ENCODE measurements at places on chromosomes 1 and 21.

GRCh38 chr1:75502776-75503175, 108.1 kb downstream of the SLC44A5 start:
- no peak for DNase-seq

DNA sequence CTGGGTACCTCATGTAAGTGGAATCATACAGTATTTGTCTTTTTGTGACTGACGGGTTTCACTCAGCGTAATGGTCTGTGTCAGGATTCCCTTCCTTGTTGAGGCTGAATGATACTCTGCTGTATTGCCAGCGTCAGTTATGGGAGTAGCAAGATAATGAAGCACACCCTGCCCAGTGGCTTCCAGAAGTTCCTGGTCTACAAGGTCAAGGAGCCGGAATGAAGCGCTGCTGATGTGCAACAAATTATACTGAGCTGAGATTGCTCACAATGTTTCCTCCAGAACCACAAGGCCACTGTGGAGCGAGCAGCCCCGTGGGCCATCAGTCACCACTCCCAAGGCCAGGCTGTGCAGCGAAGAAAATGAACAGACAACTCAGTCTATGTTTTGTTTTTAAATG, 24.0 kb upstream of the TDRD10 start:
- no peak for DNase-seq

DNA sequence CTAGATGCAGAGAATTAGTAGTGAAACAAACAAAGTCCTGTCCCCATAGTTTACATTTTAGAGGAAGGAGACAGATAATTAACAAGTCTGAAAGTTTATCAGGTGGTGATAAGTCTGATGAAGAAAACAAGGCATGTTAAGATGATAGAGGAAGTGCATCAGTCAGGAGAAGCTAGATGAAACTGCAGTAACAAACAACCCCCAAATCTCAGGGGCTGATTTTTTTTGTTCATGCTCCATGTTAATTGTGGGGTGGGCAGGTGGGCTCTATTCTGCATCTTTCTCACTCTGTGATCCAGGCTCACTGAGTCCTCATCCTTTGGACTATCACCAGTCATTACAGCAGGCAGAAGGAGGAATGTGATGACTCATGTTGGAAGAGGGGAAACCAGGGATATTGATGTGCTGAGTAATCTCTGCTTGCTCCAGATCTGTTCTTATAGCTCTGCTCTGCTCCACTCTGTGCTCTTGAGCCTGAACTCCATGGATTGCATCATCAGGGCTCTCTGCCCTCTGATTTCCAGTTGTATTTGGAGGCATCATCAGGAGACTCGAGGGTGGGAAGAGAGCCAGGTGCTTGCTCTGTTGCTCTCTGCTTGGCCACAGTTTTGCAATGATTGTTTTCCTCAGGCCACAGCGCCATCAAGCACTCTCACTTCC, 166.9 kb downstream of the IER5 start:
- DNase-seq = peak; percentile 86

GRCh38 chr1:180094705-180095295, 59.9 kb upstream of the QSOX1 start:
- no peak for DNase-seq

DNA sequence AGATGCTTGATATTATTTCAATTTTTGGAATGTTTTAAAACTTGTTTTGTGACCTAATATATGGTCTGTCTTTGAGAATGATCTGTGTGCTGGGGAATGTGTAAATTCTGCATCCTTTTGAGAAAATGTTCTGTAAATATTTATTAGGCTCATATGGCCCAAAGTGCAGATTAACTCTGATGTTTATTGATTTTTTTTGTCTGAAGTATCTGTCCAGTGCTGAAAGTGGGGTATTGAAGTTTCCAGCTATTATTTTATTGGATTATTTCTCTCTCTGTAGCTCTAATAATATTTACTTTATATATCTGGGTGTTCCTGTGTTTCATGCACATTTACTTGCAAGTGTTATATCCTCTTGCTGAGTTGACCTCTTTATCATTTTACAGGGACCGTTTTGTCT, 1397.2 kb downstream of the PLA2G4A start:
- no peak for DNase-seq

- no peak for DNase-seq
These were observed 54.9 kb upstream of the RAP1GAP start for GRCh38 chr1:21724098-21724497.

- no peak for DNase-seq
These were observed 34.3 kb downstream of the GPR137B start for GRCh38 chr1:236176337-236177336.

GRCh38 chr21:43975469-43976098, 36.5 kb upstream of the TRAPPC10 start:
- peak; percentile 17 for DNase-seq

DNA sequence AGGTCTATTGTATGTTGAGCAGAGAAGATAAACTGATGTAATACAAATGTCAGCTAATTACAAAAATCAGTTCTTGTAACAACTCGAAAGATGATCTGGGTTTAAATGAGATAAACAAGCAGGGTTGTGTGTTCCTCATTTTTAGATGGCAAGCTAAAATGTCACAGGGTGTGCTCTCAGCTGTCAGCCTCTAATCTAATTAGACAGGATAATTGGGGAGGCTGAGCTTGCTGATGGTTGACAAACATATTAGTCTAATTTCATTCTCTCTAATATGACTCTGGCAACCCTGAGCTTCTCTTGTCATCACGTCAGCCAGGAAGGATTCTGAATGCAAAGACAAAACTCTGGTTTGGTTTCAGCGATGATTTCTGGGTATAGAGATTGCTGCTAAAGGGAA, 335.3 kb upstream of the KAZN start:
- no peak for DNase-seq

- no peak for DNase-seq
These were observed 7.6 kb downstream of the SAMSN1 start for GRCh38 chr21:14538483-14538882.

DNA sequence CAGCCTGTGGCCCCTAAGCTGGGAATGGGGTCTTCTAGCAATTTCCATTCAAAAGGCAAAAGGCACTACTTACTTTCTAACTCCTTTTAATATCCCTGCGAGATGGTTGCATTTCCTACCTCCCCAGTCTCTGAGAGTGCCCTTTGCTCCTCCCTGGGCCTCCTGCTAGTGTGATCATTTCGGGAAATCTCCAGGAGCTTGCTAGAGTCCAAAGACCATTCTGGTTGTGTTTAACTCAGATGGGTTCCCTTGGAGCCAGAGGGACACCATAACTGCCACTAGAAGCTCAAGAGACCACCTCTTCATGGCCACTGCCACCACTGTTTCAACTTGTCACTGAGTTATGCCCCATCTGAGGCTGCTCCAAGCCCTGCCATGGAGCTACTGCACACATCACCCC, 34.4 kb upstream of the CYP4B1 start:
- DNase-seq = no peak

GRCh38 chr1:207882692-207883091, 28.2 kb downstream of the CD34 start:
- DNase-seq = no peak

DNA sequence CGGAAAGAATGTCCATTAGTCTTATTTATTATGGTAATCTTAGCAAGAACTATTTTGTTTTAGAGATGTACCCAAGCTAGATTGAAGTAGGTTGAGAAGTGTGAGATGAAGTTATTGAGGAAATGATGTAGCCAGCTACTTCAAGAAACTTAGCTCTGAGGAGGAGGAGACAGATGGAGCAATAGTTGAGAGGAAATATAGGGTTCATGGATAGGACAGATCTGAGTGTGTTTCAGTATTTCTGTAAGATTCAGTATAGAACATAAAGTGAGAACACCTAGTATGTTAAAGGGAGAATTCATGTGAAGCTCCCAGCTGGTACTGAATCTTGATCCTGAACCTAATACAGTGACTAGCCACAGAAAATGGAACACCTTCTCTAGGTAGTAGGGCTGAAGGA, 28.9 kb downstream of the TSNAX start:
- no peak for DNase-seq

- no peak for DNase-seq
These were observed 62.9 kb downstream of the TBX19 start for GRCh38 chr1:168343566-168343965.

DNA sequence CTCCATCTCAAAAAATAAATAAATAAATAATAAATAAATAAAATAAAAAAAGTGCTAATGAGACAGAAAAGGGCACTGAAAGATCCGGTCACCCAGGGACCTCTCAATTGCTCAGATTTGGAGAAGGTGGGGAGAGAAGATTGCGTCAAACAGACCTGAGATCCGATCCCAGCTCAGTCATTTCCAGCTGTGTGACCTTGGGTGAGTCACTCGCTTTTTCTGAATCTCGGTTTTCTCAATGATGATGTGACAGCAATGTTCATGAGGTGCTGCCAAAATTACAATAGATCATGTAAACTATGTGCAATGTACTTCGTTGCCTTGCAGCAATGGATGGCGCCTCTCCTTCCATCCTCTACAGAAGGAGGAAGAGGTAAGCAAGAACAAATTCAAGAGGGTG, 11.1 kb upstream of the MEF2D start:
- no peak for DNase-seq

DNA sequence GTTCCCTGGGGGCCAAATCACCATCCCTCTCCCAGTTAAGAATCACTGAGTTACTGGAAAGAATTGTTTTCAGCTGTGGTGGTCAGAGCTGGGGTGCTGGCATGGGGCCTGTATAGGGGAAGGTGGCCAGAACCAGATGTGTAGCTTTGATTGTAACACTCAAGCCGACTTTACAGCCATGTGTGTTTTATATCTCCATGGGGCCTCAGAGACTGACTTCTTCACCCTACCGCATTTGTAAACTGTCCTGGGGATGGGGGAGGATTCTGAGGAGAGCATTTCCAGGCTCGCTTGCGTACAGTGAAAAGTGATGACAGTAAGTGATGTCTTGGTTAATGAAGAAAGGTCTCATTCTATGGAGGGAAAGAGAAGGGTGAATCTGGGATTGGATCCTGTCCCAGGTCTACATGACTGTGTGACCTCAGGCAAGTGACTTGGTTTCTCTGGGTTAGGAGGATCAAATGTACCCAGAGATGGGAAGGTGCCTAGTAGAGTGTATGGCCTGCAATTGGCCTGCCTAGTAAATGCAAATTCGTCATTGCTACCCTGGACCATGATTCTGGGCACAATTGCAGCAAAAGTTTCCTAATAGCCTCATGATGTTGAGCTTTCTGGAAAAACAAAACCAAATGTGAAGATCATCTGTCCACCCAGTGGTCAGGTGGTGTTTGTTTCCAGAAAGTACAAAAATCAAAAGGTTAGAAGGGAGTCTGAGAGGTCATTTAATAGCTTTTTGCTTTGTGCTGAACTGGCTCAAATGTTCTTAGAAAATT, 49.7 kb upstream of the RCC2 start:
- DNase-seq = no peak

GRCh38 chr1:206023695-206024094, at the start of gene CTSE:
TSS of gene CTSE (minus strand) at chr1:206023895. CDS start at chr1:206023791, 104 bp downstream.
- no peak for DNase-seq

GRCh38 chr1:174028495-174028894, 6.3 kb upstream of the RC3H1 start:
- DNase-seq = no peak

- no peak for DNase-seq
These were observed 55.1 kb downstream of the OVGP1 start for GRCh38 chr1:111372336-111372965.

DNA sequence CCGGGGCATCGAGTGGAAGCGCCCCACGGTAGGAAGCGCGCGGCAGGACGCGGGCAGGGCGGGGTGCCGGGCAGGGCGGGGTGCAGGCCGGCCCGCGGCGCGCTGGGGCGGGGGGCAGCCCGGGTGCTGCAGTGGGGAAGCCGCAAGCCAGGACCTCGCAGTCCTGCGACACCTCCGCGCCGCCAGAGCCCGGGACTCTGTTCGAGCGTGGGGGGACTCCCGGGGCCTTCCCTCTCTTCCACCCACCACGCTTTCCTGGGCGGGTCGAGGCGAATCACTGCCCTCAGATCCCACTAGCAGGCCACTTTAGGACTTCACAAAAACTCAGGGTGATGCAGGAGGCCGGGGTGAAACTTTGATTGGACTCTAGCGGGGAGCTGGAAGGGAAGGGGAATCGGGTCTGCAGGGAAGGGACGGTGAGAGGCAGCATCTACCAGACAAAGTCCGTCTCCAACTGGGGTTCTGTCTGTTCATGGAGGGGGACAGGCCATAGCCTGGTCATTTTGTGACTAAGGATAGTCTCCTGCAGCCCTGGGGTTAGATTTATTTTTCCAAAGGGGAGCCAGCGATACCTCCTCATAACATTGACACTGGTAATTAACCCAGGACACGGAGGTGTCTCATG, 623 bp downstream of the CAPN2 start:
- DNase-seq = no peak

DNA sequence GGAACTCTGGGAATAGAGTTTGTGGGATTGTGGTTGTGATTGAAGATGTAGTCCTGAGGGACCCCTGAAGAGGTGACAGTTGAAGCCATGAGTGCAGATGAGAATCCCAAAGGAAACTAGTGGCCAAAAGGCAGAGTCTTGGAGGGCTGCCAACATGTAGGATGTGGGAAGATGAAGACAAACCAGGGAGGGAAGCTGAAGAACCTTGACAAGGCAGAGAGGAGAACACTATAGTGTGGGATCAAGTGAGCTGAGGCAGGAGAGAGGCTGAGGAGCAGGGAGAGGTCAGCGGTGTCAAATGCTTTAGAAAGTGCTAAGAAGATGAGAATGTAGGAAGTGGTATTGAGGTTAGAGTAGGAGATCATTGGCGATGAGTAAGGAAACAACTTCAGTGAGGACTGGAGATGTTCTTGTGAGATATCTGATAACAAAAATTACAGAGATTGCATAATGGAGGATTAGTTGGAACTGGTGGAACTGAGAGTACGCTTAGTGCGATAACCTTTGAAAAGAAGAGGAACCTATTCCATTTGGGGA, 88.5 kb upstream of the VCAM1 start:
- no peak for DNase-seq

- no peak for DNase-seq
These were observed 9.6 kb upstream of the PIGK start for GRCh38 chr1:77228836-77229235.

DNA sequence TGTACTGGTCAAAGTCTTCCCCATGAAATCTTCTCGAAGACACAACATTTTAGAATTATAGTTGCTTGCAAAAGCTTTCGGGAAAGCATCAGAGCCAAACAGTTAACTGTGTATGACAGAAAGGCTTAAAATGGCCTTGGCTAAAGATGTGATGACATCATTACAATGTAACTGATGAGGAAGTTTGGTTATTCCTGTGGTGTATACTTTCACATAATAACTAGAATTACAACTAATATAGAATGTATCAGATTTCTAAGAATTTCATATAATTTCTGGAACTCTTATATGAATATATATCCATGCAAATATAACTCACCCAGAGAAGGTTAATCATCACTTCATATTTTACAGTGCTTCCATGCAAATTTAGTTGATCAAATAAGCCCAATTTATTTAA, 8.4 kb downstream of the TP73 start:
- DNase-seq = no peak

GRCh38 chr1:200588698-200589097, 31.9 kb downstream of the KIF14 start:
- DNase-seq = no peak

DNA sequence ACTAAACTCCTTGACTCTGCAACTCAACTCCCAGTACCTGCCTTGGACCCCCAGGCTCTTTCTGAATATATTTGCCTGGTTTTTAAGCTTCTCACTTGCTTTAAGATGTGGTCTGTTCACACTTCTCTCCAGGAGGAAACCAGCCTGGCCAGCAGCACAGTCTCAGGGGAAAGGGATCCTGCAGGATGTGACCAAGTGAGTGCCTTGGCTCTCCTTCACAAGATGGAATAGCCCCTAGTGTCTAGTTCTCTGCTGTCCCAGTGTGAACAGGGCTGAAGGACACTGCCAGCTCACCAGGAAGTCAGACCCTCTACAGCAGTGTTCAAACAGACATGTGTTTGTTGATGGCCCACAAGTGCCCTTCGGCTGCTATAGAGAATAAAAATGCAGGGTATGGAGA, 32.9 kb downstream of the CD244 start:
- DNase-seq = no peak

GRCh38 chr1:87969040-87969439, 640.4 kb downstream of the LMO4 start:
- DNase-seq = no peak

Measured in keratinocyte (primary cell).